ENCODE measurements at places on chromosomes 3 and 15. TPM values are rescaled to one million over a fixed set of nuclear protein-coding genes. Genes with fewer than 3 reads are reported as not detected.

GRCh38 chr3:13011573-13012220 lies 61.5 kb downstream of the IQSEC1 start:
- peaks cover 15% of the 10 kb centered on the region for H3K4me1 ChIP-seq
- DNase-seq, result no peak
- no peaks in the 10 kb centered on the region for H3K36me3 ChIP-seq
- no peak overlapping the region for H3K27ac ChIP-seq
- H3K27me3 ChIP-seq, result no peaks in the 10 kb centered on the region

DNA sequence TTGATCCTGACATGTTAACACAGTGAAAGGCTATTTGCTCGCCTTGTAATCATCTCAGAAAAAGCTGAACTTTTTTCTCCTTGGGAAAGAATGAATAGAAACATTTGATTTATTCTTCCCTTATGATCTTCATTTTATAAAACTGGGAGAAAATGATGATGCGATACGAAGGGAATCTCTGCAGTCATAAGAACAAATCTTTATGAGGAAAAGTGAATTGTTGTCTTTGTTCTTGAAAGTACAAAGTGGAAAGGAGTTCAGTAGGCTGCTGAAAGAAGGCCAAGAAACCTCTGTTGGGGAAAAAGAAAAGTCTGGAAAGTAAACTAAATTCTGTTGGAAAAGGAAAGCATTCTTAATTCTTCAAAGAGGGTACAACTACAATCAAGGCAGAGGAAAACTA lies 248.8 kb downstream of the NSUN3 start:
- H3K27ac ChIP-seq, result no peak overlapping the region
- DNase-seq, result no peak
- H3K27me3 ChIP-seq, result no peaks in the 10 kb centered on the region
- H3K4me3 ChIP-seq, result no peak overlapping the region
- no peaks in the 10 kb centered on the region for H3K36me3 ChIP-seq

- no peaks in the 10 kb centered on the region for H3K4me1 ChIP-seq
- H3K27me3 ChIP-seq, result no peaks in the 10 kb centered on the region
- no peak overlapping the region for H3K4me3 ChIP-seq
- H3K27ac ChIP-seq, result no peak overlapping the region
- DNase-seq, result no peak
Measured at GRCh38 chr3:14352002-14352627, 50.3 kb upstream of the SLC6A6 start.

The SUSD5 gene
- total RNA-seq, result 3.3 TPM

All from H1 (cell line).